Endothelial cell of umbilical vein (primary cell): ENCODE measurements at places on chromosomes 2 and 18. TPM values are rescaled to one million over a fixed set of nuclear protein-coding genes. Genes with fewer than 3 reads are reported as not detected.

DNA sequence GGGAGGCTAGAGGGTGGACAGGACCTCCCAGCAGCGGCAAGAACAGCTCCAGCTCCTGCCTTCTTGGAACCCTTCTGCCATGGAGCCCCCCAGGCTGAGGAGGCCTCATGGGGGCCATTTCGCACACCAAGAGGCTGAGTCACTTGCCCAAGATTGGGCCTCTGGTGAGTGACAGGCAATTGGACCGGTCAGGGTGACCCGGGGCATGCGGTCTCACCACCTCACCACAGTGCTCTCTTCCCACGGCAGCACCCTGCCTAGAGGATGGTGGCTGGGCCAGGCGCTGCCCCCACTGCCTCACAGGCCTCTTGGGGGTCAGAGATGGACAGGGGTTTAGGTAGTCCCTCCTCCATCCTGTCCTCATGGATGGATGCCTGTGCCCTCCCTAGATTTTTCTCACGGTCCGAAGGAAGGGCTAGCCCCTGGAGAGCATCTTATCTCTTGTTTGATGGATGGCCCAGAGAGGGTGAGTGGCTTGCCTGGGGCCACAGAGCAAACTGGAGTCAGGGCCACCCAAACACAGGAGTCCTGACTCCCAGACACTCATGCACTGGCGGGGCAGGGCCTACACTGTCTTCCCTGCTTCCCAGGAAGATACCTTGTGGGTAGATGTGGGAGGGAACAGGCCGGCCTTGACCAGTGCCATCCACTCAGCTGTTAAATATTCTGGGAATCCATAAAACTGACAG lies 119.2 kb downstream of the INHBB start:
- DNase-seq: no peak

GRCh38 chr2:236209535-236209934 lies 41.3 kb upstream of the GBX2 start:
- peak; percentile 19 for DNase-seq

- DNase-seq: no peak
Observed at GRCh38 chr18:4581966-4582365, 126.9 kb upstream of the DLGAP1 start.

GRCh38 chr2:9280224-9280623 lies 73.6 kb downstream of the ASAP2 start:
- DNase-seq: no peak

- no peak for DNase-seq
Observed at GRCh38 chr2:88179228-88179679, 9.1 kb downstream of the THNSL2 start.

GRCh38 chr2:95297639-95298395 lies 670 bp downstream of the KCNIP3 start:
- DNase-seq: no peak

- DNase-seq: no peak
Observed at GRCh38 chr2:205408696-205409095, 273.6 kb upstream of the NRP2 start.

GRCh38 chr18:45775241-45775676 lies 50.2 kb upstream of the SIGLEC15 start:
- DNase-seq: peak; percentile 89

- DNase-seq: no peak
Observed at GRCh38 chr2:66897181-66897580, 462.3 kb downstream of the MEIS1 start.

- DNase-seq: peak; percentile 70
Observed at GRCh38 chr18:7750095-7750663, 183.1 kb downstream of the PTPRM start.

- DNase-seq: no peak
Observed at GRCh38 chr2:43402002-43402401, 175.6 kb upstream of the ZFP36L2 start.

GRCh38 chr18:28164771-28165483 lies 12.0 kb downstream of the CDH2 start:
- no peak for DNase-seq

DNA sequence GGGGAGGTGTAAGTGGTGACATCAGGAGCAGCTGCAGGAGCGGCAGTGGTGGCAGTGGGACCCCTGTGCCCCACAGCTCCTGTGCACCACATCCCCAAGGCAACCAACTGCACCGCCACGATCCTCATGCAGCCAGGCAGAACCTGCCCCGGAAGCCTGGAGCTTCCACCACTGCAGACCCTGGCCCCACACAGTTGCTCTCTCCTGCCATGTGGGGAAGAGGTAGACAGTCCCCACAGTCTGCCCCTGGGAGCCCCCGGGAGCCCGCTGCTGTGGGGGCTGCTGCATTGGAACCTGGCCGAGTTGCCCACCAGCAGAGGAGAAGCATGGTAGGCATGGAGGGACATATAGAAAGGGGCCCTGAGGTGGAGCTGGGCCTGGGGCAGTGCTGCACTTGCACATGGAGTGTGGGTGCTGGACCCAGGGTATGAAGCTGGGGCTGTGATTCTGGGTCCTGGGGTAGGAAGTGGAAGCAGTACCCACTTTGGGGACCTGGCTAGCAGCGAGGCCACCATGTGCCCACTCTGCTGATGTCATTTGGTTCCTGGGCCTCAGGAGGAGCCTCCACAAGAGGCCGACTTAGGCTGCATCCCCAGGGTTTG lies 623.3 kb upstream of the LRRTM4 start:
- DNase-seq: no peak

DNA sequence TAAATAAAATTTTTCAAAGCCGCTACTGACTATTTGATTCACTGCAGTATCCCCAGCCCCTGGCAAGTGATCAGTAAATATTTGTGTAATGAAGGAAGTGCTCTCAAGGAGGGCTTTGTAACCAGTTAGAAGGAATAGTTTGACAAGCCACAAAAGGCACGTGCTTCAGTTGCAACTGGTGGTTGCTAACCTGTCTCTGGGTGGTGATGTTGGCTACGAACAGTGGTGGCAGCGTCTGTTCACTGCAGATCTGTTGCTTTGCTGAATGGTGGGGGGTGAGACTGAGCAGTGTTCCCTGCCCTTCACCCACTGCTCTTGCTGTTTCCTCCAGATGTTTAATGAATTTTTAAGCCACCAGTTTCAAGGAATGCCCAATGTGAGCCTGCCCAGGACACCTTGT lies 73.9 kb upstream of the SIX2 start:
- DNase-seq: no peak

- DNase-seq: no peak
Observed at GRCh38 chr2:207632575-207633493, 7.6 kb upstream of the METTL21A start.

GRCh38 chr2:175854129-175854528 lies 147.9 kb downstream of the LNPK start:
- no peak for DNase-seq

GRCh38 chr2:20164061-20164733 lies 60.7 kb downstream of the SDC1 start:
- no peak for DNase-seq

DNA sequence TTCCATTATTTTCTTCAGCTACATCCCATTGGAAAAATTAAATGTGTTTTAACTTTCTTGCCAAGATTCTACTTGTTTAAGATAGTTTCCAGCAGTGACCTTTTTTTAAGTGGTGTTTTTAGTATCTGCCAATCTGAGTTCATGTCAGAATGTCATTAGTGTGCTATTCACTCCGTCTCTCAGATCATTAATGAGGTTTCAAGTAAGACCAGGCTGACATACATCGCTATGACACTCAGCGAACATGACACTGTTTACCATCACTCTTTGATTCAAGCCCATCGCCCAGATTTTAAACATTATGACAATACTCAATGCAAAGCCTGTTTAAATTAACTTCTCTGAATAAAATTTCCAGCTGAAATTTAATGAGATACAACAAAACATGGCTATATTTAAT lies 272.0 kb upstream of the KYNU start:
- DNase-seq: no peak

GRCh38 chr2:204061241-204061640 lies 124.7 kb downstream of the ICOS start:
- DNase-seq: no peak

DNA sequence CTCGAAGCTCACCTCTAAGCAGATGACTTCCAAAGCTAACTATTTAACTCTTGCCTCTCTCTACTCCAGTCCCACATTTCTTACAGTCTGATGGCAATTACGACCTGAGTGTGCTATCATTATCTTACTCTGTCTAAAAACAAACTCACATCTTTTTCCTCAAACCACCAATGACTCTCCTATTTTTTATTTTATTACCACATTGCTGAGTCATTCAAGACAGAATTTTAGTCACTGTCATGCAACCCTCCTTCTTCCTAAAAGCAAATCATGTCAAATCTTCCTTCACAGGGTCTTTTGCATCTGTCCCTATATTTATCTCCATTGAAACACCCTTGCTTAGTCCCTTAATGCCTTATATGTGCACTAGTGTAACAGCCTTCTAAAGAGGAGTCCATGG lies 34.6 kb upstream of the C2orf15 start:
- no peak for DNase-seq

- DNase-seq: no peak
Observed at GRCh38 chr18:310042-310441, 42.2 kb upstream of the THOC1 start.

DNA sequence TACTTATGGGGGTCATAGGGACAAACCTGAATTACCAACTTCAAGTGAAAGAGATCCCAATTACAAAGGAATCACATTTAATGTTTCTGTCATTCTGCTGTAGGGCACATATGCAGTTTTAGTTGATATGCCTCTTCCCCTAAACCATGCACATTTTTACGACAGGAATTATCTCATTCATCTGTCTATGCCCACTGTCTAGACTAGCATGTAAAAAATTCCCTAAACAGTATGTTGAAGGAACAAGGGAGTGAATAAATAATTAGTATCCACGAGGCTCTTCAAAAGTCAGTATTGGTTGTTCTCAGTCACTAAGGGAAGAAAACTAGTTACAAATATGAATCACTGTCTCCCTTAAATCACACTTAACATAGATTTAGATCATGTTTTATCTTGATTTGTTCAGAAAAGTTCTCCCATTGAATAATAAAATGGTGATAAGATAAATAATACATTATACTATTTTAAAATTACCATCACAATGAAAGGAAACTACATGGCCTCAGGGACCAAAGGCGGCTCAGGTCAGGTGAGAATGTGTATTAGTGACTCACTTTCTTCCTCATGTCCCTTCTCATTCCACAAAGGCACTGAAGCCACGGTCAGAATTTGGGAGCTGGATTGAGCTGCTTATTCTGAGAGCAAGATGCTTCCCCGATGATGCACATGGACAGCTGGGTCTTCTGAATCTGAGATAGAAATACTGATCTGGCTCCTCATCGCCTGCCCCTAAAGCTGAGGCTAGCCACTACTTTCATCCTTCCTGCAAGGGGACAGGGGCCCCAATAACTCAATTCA lies 29.1 kb downstream of the DYM start:
- DNase-seq: no peak

GRCh38 chr2:128394007-128394730 lies 75.5 kb upstream of the HS6ST1 start:
- DNase-seq: no peak

DNA sequence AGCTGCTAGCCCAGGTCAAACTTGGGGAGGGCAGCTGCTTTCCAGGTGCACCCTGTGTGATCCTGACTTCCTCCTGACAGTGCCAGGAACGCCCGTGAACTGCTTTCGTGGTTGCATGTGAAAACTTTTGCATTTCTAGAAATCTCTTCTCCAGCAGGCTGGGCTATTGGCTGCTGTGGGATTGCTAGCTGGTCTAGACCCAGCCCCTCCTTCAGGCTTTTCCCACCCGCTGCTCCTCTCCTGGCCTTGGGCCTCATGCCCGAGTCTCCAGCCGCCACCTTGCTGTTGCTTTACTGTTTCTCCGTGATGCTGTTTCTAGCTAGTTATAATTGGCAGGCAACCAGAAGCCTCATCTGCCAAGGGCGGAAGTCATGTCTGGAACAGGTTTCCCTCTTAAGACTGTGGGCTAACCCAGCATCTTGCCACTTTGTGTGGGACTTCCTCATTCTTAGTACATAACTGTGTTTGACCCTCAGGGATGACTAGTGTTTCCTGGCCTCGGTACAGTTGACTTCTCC lies 27.0 kb upstream of the MGAT4A start:
- DNase-seq: peak; percentile 98

DNA sequence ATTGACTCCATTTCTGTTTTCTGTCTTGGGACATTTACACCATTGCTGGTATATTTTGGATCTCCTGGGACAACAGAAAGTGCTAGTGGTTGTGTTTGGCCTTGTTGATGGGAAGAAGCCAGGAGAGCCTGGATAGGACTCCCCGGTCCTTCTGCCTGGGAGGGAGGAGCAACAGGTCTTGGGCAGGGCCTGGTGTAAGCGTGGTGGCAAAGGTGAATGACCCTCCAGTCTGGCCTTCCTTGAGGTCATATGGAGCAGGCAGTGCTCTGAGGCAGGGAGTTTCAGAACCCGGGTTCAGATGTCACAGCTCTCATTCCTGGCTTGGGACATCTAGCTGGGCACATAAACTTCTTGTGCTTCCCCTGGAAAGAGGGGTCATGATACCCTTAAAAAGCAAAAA lies 56.0 kb upstream of the RBM44 start:
- DNase-seq: no peak

DNA sequence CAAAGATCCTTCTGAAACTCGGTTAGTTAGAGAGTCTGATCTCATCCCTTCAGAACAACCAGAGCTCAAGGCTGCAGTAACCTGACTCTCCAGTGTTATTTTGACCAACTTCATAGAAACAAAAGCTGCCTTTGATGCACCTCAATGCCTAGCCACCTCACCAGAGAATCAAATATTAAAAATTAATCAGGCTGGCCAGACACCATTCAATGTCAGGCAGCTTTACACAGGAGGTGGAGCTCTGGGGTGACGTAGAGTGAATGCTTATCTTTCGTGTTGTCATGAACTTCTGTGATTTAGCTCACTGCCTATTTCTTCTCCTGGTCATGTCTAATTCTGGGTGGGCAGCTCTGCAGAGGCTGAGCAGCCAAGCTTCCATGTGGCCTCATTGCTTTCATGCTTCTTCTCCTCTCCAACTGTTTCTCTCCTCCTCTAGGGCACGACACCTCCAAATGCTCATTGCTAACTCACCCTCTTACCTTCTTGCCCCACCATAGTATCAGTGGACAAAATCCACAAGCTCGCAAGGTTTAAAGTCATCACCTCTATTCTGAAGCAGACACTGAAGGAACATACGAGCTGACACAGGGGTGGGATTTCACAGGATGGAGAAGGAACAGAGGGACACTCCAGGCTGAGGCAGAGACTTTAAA lies 39.4 kb downstream of the AAK1 start:
- DNase-seq: no peak

The SPP2 gene
- polyA plus RNA-seq: not detected in 2 replicates

The SGO2 gene
- polyA plus RNA-seq: 1.3 and 1.7 TPM in 2 replicates

The MOGAT1 gene
- polyA plus RNA-seq: not detected in 2 replicates

The MYO3B gene
- polyA plus RNA-seq: 0.03 TPM in 1 of 2 replicates, not detected in the other

The C2orf81 gene
- polyA plus RNA-seq: 0.16 and 0.17 TPM in 2 replicates

The CSRNP3 gene
- polyA plus RNA-seq: not detected in 2 replicates

The ALKAL2 gene
- polyA plus RNA-seq: not detected in 2 replicates

The C2orf66 gene
- polyA plus RNA-seq: 0.54 and 0.59 TPM in 2 replicates

The RESP18 gene
- polyA plus RNA-seq: not detected in 2 replicates
